ENCODE measurements at places on chromosomes 5 and 9.

GRCh38 chr5:43649256-43649655 lies 46.3 kb downstream of the NNT start:
- no peak for DNase-seq

DNA sequence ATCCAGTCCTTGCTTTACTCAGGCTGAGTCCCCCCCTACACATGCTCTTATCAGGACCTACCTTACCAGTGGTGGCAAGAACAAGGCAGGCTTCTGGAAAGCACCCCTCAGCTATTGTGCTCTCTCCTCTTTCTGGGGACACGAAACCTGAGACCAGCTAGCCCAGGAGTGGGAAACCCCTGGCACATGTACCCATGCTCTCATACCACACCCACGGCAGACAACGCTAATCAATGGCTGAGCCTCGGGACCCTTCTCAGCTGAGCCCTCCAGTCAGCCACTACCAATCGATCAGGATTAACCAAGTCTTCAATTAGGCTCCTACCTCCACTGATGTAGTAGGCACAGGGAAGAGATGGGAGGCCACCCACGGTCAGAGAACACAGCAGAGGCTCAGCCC lies 65.1 kb downstream of the VAV2 start:
- no peak for DNase-seq

DNA sequence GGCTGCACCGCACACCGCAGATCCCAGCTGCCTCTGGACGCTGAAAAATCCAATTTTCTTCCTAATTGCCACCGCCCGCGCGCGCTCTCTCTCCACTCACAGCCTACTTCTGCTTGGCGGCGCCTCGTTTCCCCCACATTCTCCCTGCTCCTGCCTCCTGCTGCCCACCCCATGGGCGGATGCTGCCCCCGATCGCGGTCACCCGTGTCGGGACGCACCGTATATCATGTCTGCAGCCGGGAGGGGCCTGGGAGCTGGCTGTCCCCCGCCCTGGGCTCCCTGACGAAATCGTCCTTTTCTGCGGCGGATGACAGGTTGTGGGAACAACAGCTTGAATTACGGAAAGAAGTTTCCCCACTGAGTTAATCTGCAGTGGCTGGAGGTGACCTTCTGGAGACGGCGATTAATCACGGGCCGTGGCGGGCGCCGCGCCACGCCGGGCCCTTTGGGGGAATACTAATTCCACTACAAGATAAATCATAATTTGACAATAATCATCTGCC lies 36.3 kb upstream of the PSD2 start:
- DNase-seq: no peak

- DNase-seq: no peak
These were observed 615.0 kb downstream of the ZNF608 start for GRCh38 chr5:124131466-124131865.

DNA sequence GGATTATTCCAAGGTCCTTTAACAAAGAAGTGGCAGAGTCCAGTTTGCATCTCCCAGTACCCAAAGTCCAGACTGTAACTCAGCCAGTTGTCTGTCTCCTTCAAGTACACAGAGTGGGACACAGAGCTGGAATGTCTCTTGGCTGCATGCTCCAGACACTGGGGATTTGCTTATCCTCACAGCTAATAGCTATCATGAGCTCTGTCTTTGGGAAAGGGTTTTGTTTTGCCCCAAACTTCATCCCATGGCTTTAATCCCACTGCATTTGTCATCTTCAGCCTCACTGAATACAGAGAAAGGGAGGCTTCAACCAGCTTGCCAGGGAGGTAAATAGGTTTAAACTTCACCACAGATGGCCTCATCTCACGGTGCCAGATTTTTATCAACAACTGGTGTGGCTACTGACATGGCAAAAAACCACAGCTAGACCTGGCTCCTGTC lies 412.2 kb upstream of the SLC24A2 start:
- DNase-seq: no peak

GRCh38 chr9:109449036-109449798 lies 48.9 kb downstream of the PTPN3 start:
- DNase-seq: no peak

Data from stimulated activated CD8-positive, alpha-beta memory T cell treated with anti-CD3 and anti-CD28 coated beads, Interleukin-4, amount 100 ng/mL, for 1 hour (primary cell).